ENCODE measurements at places on chromosomes 5 and 9.

DNA sequence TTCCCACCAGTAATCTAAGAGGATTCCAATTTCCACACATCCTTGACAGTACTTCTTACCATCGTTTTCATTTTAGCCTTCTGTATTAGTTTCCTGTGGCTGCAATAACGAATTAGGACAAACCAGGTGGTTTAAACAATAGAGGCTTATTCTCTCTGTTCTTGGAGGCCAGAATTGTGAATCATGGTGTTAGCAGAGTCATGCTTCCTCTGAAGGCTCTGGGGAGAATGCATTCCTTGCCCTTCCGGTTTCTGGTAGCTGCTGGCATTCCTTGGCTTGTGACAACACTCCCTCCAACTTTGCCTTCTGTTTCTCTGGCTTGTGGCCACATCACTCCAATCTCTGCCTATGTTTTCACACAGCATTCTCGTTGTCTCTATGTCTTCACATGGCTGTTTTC, 23.5 kb downstream of the RIGI start:
- no peak for DNase-seq

DNA sequence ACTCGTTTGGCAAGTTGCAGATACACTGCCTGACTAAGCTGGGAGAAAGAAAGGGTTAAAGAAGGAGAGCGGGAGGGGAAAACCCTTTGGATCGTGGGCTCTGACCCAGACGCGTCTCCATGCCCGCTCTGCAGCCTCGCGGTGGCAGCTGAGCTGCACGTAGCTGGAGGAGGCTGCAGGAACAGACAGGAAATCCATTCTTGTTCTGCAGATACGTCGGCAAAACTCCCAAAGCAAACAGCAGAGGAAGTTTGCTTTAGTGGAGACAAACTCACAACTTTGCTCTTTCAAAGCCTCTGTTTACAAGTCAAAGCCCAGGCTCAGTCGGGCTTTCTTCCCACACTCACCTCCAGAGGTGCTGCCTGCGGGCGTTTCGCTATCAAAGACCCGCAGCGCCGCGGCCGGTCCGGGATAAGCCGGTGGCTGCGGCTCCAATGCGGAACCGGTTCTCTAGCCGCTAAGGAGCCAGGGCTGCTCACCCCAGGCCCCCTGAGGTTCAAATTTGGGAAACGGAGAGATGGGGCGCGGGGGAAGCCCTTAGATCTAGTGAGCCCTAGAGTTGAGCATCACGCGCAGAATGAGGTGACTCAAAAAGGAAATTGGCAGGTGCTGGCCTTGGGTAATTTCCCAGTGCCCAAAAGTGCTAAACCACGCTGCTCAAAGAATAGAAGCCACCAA, 60.7 kb downstream of the MAT2B start:
- no peak for DNase-seq

GRCh38 chr5:58317808-58318207, 142.1 kb downstream of the PLK2 start:
- DNase-seq = no peak

DNA sequence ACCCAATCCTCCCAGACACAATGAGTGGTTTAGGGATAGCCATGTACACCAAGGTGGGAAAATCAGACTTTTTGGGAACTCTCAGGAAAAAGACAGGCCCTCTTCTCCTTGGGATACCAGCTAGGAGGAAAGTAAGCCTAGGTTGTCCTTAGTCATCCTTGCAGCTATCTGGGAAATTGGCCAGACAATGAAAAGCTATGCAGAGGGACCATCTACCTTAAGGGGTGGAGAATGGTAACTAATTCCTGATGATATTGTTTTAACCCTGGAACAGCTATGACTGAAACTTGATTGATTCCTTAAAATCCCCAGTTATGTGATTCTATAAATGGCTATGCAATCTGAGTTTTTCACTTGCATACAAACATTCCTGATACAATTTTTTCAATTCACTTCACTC, 88.9 kb upstream of the BNC2 start:
- DNase-seq = no peak

GRCh38 chr9:61669352-61669751, 479.5 kb downstream of the SPATA31A7 start:
- no peak for DNase-seq

GRCh38 chr5:89850513-89850865, 559.1 kb downstream of the CETN3 start:
- DNase-seq = no peak

- peak; percentile 56 for DNase-seq
These were observed 616 bp upstream of the ENC1 start for GRCh38 chr5:74640954-74641734.

DNA sequence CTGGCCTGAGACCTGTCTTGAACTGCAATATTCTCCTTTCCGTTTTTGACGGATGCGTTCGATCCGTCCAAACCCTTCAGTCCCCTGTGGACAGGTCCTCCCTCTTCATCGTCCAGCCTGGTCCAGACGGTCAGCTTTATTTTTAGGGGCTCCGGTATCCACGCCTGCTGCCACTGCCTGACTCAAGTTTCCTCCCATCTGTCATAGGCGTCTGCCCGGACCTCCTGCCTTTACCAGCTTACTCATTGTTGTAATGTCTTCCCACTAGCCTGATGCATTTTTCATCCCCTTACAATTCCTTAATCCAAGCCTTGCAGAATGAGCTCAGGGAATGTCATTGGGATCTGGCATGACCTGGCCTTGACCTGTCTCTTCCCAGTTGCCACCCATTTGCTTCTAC, 145.8 kb downstream of the TENT4A start:
- no peak for DNase-seq

- DNase-seq = no peak
These were observed 28.6 kb upstream of the TAS2R1 start for GRCh38 chr5:9658706-9659105.

DNA sequence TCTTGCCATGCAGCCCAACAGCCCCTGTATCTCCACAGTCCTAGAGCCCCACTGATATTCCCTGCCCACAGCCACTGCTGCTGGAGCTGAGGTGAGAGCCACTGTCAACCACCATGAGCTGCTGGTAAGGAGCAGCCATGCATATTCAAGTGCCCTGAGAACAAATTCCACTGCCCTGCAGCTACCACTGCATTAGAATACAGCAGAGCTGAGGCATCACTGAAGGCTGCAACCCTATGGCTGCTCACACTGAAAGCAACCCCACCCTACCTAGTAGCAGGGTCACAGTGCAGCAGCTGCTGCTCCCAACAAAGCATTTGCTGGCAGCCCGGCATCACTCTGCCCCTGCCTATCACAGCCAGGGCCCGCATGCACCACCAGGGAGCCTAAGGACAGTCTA, 68.6 kb downstream of the SKIC3 start:
- no peak for DNase-seq

DNA sequence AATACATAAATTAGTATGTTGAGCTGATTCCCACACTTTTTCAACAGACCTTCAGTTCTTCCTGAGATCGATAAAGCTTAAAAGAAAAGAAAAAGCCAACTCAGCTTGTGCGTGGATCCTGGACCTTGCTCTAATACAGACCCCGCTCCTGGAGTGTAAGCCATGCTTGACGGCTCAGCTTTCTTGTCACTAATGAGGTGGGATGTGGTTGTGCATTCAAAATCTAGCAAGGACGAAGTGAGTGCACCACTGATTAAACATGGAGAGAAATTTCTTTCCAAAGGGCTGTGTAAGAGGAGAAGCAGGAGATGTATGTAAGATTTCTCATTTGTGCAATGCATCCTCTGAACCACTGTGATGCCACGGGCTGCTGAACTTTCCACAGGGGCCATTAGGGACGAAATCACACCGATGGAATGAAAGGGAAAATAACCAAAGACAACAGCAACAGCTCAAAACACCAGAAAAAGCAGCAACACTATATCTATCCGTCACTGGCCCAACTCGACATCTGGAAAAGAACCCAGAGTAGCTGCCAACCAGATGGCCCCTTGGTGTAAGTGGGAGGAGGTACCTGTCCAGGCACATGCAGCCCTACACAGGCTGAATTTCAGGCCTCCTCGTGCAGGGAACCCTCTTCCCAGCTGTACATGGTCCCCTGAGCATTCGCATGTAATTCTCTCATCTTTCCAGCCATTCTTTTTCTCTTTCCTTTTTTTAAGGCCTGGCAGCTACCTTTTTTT, 178.9 kb downstream of the SREK1 start:
- no peak for DNase-seq

GRCh38 chr5:149651686-149652085, 70.4 kb downstream of the ARHGEF37 start:
- no peak for DNase-seq

GRCh38 chr9:97529363-97530076, 28.1 kb downstream of the TMOD1 start:
- no peak for DNase-seq

DNA sequence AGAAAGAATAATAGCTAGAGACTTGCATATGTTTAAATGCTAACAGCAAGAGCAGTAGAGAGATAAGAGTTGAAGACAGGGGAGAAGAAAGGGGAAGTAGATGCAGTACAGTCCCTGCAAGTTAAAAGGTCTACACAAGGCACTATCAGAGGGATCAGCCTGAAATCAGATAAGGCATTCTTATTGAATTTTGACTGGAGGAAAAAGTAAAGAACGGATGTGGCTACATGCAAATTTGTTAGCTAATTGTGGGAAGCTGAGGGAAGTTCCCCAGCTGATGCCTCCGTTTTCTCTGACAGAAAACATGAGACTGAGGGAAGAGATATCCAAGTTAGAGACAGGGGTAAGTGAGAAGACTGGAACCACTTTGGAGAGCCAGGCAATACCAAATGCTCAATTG, 12.9 kb upstream of the RHOBTB3 start:
- no peak for DNase-seq

- DNase-seq = no peak
These were observed 167.9 kb downstream of the ARHGEF28 start for GRCh38 chr5:73793911-73794310.

GRCh38 chr9:126454215-126454614, 127.6 kb downstream of the MVB12B start:
- no peak for DNase-seq

DNA sequence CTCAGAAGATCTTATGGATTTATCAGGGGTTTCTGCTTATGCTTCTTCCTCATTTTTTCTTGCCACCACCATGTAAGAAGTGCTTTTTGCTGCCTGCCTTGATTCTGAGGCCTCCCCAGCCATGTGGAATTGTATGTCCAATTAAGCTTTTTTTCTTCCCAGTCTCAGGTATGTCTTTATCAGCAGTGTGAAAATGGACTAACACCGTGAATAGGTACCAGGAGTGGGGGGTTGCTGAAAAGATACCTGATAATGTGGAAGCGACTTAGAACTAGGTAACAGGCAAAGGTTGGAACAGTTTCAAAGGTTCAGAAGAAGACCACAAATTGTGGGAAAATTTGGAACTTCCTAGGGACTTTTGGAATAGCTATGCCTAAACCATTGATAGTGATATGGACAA, 1222.5 kb upstream of the NUDT12 start:
- DNase-seq = no peak

- DNase-seq = no peak
These were observed 127.6 kb upstream of the PTCH1 start for GRCh38 chr9:95644377-95644776.

DNA sequence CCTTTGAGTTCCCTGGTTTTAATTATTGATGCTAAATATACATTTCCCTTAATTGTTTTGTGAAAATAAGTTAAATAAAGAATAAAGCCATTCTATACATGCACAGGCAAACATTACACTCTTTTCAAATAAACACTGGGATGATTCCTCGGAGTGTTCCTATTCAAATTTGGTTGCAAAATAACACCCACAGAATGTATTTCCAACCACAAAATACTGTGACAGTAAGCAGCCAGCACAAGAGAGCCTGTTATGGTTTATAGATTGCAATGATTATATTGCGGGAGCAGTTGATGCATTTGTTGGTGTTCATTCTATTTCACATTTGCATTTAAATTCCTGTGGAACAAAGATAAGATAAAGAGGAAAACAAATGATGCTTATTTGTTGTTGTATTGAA, 632.6 kb upstream of the WWC1 start:
- no peak for DNase-seq

DNA sequence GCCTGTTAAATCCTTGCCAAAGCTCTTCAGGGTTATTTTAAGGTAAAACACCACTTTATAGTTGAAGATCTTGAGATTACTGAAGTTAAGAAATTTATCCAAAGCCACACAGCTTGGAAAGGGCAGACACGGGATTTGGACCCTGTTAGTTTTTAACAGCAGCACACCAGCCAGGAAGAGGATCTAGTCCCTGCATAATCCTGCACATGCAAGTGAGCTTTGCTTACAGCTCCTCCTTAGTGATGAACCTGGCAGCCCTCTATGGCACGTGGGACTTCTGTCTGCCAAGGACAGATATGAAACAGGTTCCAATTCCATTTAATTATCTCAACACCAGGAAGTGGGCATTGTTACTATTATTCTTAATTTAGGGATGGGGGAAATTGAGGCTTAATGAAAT, 108.7 kb downstream of the TRIM32 start:
- DNase-seq = no peak

- no peak for DNase-seq
These were observed 72.7 kb downstream of the SEMA4D start for GRCh38 chr9:89425024-89425805.

GRCh38 chr9:35254237-35254636, 92.4 kb downstream of the UNC13B start:
- DNase-seq = no peak

DNA sequence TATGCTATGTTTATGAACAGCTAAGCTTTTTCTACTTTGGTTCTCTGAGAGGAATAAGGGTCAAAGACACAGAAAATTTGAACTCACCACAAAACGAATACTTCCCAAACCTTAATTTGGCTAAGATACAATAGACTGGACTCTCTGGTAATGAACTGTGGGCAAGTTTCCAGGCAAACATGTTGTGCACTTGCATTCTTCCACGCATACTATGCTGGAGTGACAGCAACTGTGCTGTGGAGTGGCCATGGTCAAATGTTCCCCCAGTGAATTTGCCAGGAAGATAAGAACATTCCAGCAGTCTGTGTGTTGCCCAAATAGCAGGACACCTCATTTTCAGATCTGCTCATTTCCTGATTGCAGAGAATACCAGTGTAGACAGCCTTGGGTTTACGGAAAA, 275.3 kb upstream of the IL12B start:
- no peak for DNase-seq

- no peak for DNase-seq
These were observed 36.2 kb upstream of the IFNK start for GRCh38 chr9:27487927-27488326.

DNA sequence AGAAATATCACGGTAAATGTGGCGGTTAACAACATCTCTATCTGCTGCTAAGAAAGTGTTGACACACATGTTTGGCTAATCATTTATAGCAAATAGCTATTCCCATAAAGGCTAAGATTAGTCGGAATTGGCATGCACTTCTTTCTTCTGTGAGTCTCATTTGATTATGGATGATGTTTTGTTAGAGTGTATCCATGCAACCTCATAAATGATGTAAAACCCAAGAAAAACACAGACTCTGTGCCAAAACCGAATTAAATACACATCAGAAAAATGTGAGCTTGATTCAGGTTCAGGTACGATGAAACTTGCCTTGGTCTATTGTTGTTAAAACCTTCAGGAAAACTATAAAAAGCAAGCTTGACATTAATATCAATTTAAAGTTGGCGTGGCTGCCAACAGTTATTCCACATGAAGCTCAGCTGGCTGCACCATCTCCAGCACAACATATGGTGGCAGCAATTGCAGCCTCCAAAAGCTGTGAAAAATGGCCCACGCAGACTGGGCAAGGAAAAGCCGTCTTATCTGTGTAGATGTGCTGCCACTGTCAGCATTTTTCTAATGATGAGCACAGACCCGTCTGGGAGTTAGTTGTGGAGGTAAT, 41.1 kb upstream of the ICE1 start:
- DNase-seq = no peak

- no peak for DNase-seq
These were observed 540.9 kb upstream of the SGCD start for GRCh38 chr5:155786108-155786507.
